ENCODE measurements at places on chromosomes 3 and 15.
A peak's percentile ranks its signal among the peaks of the same experiment; 100 is the strongest.

GRCh38 chr3:179081885-179082284 is 10.3 kb upstream of the ZMAT3 start:
- no peak for DNase-seq

- DNase-seq = no peak
Observed at GRCh38 chr3:42024591-42025351, 62.9 kb upstream of the ULK4 start.

DNA sequence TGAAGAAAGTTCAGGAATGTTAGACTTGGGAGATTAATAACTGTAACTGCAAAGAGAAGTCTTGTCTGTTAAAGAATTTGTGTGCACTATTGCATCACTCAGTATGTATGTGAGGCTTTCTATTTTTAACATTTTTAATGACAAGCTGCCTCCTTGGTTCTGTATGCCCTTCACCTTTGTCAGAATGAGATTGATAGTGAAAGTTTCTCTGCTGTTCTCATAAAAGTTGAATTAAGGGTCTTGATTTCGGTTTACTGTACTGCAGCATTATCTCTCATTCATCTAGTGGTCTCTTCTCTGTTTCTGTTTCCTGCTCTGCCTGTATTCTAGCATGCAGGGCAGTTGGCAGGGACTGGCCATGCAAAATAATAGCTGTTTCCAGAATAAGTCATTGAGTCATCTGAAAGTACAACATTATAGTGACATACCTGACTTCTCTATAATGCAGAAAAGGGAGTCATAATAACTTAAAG is 454.9 kb downstream of the IL5RA start:
- no peak for DNase-seq

DNA sequence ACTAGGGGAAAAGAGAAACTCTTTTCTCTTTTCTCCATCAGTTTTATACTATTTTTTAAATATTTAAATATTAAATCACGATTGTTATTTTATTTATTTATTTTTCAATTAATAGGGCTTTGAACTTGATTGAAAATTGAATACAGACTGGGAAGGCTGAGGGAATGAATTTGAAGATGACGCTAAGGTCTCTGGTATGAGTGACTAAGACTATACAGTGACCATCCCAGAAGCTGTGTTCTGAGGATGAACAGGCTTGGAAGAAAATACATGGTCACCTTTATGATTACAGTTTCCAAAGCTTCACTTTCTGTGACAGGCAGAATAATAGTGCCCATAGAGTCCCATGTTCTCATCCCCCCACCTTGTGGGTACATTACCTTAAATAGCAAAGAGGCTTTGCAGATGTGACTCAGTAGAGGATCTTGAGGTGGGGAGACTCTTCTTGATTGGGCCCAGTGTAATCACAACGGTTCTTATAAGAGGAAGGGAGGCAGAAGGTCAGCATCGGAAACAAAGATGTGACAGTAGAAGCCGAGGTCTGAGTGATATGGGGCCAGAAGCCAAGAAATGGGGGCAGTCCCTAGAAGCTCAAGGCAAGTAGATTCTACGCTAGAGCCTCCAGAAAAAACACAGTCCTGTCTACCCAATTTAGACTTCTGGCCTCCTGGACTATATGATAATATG is 51.0 kb upstream of the LPP start:
- DNase-seq = no peak

DNA sequence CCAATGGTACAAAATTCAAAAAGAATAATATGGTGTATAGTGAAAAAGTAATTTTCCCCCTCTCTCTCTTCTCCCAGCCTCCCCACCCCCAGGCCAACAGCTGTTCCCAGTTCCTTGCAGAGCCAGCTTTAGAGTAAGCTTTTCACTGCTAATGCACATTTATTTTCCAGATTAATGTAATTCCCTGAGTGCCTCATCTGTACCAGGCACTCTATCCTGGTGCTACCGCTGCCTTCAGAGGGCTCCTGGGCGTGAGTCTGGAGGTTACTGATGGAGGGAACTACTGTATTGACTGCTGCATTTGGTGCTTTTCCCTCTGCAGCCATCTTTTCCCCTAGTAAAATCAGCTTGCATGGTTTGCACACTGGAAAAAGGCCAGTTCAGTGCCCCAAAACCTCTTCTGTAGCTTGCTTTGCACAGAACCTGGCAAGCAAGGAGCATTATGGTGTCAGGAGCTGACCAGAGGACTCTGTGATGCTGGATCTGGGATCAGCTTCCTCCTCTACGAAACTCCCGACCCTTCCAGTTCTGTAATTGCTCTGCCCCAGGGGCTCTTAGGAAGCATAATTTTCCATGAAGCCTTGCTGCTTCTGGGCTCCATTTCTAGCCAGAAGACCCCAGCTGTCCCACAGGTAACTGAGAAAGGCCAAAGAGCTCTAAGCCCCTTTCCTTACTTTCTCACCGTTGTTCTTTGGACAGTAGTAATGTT is 8.5 kb upstream of the USP3 start:
- DNase-seq = peak; percentile 78

GRCh38 chr15:45448066-45448915 is 69.9 kb upstream of the GATM start:
- no peak for DNase-seq

- DNase-seq = peak; percentile 98
Observed at GRCh38 chr3:42898896-42899675, 6.9 kb upstream of the ZNF662 start.

DNA sequence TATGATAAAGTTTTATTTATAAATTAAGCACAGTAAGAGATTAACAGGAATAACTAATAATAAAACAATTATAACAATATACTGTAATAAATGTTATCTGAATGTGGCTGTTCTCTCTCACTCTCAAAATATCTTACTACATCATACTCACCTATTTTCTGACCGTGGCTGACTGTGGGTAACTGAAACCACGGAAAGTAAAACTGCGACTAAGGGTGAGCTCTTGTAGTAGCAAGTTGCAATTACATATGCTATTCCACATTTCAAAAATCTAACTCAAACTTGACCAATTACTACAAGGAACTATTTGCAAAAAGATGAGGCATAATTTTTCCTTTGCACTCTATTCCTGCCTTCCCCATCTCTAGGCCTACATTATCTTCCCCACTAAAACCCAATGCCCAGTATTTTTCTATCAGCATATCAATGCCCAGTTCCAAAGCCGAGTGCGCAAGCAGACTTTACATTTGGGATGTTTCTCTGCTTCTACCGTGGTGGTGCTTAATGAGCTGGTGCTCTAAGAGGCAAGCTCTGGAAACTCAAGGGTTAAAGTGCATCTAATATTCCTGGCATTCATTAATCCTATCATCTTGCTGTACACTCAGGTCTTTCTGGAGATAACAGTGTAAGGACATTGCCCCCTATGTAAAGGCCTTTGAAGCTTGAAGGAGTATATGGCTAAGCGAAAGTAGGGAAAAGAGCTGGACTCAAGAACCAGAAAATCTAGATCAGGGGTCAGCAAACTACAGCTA is 6.7 kb downstream of the PCYT1A start:
- DNase-seq = no peak

DNA sequence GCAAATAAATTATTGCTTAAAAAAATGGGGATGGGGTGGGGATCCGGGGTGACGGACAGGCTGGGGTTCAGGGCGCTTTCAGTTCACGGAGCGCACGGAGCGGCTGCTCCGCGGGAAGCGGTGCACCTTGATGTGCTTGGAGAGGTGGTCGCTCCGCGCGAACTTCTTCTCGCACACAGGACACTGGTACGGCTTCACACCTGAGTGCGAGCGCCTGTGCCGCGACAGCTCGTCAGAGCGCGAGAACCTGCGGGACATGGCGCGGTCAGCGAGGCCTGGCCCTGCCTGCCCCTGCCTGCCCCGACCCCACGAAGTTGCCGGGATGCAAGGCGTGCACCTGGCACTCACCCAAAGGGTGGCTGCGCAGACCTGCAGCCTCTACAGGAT is 13.6 kb downstream of the KLF15 start:
- no peak for DNase-seq

DNA sequence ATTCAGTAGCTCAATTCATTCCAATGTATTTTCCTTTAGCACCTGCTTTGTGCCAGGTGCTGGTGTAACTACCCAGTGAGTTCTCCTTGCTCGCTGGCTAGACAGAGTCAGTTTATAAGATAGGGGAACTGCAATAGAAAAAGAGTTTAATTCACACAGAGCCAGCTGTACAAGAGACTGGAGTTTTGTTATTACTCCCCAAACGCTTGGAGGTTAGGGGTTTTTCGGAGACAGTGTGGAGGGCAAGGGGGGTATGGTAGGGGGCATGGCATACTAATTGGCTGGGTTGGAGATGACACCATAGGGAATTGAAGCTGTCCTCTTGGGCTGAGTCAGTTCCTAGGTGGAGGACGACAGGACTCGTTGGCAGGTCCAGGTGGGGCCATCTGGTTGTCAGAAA is 5.4 kb upstream of the CFAP91 start:
- DNase-seq = no peak

GRCh38 chr3:123678108-123678511 is 93.3 kb upstream of the HACD2 start:
- DNase-seq = no peak
